Activated CD4-positive, alpha-beta T cell treated with anti-CD3 and anti-CD28 coated beads, Interleukin-2, amount 50 U/mL, for 24 hours (primary cell): ENCODE measurements at places on chromosomes 13 and 19.

GRCh38 chr19:478236-478903 lies 17.5 kb upstream of the SHC2 start:
- DNase-seq = no peak

DNA sequence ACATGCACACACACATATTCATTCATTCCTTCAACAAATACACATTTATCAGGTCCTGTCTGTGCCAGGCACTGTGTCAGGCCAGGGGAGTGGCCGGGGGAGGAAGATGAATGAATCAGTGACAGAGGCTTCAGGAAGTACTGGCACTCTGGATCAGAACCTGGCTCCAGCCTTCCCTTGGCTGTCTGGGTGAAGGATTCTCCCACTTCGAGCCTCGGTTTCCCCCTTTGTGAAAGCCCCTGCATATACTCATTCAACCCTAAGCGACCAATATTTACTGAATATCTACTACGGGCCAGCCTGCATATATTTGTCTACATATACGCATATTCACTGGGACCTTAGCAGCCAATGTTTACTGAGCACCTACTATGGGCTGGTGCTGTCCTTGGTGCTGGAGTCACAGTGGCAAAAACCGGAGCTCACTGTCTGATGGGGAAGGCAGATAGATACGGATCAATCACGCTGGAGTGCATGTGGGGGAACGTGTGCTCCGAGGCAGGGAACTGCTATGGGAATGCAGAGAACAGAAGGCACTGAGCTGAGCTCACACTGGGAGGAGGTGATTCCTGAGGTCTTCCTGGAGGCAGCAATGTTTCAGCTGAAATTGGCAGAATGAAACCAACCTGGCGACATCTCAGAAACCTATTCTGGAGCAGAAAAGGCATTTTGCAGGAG lies 636 bp upstream of the ZNF579 start:
- DNase-seq = no peak

DNA sequence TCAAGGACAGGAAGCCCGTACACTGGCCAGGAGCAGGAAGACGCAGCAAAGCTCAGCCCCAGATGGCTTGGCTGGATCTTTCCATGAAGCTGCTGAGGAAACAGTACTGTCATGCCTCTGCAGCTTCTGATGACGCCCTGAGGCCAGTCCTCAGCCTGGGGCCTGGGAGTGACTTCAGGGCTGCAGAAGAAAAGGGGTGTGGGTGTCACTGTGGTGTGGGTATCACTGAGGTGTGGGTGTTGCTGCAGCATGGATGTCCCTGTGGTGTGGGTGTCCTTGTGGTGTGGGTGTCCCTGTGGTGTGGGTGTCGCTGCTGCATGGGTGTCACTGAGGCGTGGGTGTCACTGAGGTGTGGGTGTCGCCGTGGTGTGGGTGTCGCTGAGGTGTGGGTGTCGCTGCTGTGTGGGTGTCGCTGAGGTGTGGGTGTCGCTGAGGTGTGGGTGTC lies 12.0 kb upstream of the GAS6 start:
- no peak for DNase-seq

GRCh38 chr19:9075064-9075949 lies 11.6 kb upstream of the OR1M1 start:
- no peak for DNase-seq

DNA sequence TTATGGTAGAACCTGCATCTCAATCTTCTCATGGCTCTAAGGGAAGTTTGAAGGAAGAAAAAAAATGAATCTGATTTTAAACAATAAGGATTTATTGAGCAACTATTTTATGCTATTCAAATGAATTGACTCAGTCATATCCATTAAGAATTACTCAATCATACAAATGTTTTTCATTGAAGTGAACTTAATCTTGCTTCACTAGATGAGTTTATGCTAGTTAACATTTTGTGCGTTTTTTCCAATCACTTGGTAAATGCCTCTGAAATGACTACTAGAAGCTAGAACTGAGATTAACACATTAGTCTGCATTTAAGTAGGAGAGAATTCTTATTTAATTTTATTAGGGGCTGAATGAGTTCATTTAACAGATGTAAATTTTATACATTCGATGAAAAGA lies 25.2 kb downstream of the RXFP2 start:
- DNase-seq = no peak

GRCh38 chr13:108425056-108425455 lies 155.5 kb downstream of the TNFSF13B start:
- no peak for DNase-seq

- DNase-seq = no peak
Observed at GRCh38 chr19:28134311-28134710, 1078.6 kb downstream of the UQCRFS1 start.

DNA sequence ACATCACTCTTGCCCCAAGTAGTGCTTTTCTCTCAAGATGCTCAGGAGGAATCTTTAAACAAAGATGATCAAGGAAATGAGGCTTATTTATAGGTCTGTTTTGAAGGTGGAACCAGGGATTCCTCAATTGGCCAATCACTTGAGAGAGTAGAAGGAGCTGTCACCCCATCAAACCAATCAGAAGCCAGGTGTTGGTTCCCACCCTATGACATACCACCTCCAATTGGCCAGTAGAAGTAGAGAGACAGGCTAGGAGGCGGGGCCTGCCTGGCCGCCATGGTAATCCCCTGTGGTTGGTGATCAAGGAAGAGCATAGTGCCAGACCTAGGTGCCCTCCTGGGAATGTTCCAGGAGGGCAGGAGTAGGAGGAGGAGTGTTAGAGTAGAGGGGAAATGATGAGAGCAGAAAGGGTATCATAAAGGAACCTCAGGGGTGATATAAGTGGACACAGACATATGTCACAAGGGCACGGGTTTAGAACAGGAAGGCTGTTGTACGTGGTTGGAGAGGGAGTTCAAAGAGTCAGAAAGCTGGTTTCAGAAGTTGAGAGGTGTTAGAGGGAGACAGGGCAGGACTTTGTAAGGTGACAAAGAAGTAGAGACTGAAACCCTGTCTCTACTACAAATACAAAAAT lies 10.5 kb downstream of the PMIS2 start:
- no peak for DNase-seq

DNA sequence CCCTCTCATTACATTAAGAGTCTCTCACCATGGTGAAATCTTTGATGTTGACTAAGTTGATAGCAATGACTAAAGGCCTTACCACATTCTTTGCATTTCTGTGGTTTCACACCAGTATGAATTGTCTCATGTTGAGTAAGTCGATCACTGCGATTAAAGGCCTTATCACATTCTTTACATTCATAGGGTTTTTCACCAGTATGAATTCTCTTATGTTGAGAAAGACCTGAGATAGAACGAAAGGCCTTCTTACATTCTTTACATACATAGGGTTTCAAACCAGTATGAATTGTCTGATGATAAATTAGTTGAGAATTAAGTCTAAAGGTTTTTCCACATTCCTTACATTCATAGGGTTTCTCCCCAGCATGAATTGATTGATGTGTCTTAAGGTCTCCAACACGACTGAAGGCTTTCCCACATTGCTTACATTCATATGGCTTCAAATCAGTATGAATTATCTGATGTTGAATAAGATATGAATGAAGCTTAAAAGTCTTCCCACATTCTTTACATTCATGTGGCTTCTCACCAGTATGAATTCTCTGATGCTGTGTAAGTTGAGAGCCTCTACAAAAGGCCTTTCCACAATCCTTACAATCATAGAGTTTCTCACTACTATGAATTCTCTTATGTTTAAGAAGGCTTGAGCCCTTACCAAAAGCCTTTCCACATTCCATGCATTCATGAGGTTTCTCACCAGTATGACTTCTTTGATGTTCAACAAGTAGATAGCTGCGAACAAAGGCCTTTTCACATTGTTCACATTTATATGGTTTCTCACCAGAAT lies 45.6 kb downstream of the ZNF283 start:
- DNase-seq = no peak

GRCh38 chr19:51548213-51548651 lies 16.8 kb upstream of the SIGLEC6 start:
- DNase-seq = no peak
